Stimulated activated naive CD8-positive, alpha-beta T cell treated with anti-CD3 and anti-CD28 coated beads, Interleukin-15, Interleukin-2, amounts not matched to agents 100 U/mL and 50 U/mL, for 24 hours (primary cell): ENCODE measurements at places on chromosomes 2 and 18.

- no peak for DNase-seq
Observed at GRCh38 chr18:8780227-8780626, 74.9 kb downstream of the MTCL1 start.

GRCh38 chr2:25960920-25961319, 21.4 kb downstream of the KIF3C start:
- no peak for DNase-seq

DNA sequence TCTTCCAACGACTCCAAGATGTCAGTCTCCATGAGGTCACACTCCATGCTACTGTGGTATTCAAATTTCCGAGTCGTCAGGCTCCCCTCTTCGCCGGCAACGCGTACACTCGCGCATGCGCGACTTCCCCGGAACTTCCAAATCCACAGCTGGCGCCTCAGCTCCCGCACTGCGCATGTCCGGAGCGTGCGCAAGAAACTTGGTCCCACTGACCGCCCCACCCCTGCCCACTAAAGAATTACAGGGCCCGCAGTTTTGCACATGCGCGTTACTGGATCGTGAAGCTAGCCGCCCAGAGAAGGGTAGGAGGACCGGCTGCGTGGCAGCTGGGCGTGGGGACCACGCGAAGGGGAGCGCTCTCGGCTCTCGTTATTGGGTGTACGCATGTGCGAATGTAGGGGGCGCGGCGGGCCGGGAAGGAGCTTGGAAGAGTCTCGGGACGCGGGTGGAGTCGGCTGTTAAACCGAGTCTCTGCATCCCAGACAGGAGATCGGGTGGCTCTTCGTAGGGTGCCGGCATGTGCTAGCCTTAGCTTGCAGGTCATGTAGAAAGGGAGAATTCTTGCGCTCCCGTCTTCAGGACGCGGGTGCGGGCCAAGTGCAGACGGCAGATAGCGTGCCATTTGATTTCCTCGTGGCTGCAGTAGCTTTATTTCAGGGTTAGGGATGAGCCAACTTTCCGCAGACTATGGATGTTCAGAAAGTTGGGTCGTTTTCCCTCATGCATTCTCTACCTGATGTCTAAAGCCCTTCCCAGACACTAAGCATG, at the start of gene FAM98A:
TSS of gene FAM98A (minus strand) at position 125 of the 768 bp plus-strand sequence. CDS start at position 47, 78 bp downstream.
- DNase-seq, result peak; percentile 99

DNA sequence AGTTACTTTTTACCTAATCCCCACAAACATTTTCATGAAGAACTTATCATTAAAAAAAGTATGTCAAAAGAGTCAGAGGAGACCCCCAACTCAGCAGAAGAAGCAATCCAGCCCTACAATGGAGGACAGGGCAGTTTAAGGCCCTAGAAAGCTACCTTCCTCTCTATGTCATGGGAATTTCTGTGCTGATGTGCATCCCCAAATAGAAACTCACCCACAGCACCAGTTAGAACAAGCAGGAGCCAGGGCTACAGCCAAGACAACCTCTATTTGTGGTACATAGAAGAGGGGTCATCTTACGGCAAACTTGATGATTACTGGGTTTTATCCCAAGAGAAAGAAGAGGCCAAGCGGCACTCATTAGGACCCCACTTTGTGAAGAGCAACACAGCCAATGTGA, 160.9 kb upstream of the CCDC150 start:
- DNase-seq, result no peak

DNA sequence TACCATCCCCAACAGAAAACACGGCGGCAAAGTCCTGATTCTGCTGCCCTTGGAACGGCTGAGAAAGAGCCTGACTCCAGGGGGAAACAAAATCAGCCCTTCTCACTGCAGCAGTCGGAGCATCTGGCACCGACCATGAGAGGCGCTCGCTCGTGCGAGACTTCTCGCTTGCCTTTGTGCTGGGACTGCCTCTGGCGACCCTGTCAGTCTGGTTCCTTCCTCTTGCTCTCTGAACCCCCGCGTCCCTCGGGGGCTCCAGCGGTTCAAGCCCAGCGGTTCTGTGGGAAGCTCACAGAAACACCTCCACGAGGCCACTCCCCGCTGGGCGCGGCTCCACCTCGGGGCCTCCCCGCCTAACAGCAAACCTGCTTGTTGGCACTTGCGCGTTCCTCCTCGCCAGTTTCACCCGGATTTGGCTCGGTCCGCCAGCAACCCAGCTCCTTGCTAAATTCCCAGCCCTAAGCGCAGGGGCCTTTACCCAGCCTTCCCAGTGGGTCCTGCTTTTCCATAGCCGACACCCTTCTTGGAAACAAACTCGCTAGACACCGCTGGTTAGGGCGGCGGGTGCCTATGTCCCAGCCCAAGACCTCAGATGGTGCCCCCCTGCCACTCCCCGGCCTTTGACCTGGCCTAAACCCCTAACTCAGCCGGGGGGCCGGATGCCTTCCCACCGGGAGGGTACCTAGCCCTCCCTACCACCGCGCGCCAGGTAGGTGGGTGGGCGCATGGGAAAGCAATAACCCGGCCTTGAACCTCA, 2.2 kb downstream of the RND3 start:
- peak; percentile 3 for DNase-seq

- DNase-seq, result no peak
Observed at GRCh38 chr2:101638817-101639605, 58.5 kb upstream of the MAP4K4 start.
